Stimulated activated CD8-positive, alpha-beta memory T cell treated with anti-CD3 and anti-CD28 coated beads, Interleukin-4, amount 100 ng/mL, for 1 hour (primary cell): ENCODE measurements at places on chromosomes 1 and 21.

DNA sequence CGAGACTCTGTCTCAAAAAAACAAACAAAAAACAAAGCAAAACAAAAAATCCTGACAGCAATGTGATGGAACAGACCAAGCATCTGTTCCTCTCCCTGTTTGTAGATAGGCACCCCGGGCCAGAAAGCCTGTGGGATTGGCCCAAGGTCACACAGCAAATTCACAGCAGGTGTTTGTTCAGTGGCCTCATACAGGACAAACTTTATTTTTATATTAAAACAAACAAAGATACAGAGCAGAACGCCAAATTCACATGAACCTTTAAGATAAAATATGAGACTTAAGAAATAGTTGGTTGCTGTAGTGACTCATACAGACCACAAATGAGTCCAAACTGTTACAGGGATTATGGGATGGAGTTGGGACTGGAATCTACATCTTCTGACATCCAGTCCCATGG, 2.3 kb upstream of the CELA2A start:
- DNase-seq: no peak

GRCh38 chr1:198295971-198296370, 139.2 kb downstream of the NEK7 start:
- no peak for DNase-seq

GRCh38 chr1:90579212-90579802, 137.8 kb downstream of the BARHL2 start:
- no peak for DNase-seq

DNA sequence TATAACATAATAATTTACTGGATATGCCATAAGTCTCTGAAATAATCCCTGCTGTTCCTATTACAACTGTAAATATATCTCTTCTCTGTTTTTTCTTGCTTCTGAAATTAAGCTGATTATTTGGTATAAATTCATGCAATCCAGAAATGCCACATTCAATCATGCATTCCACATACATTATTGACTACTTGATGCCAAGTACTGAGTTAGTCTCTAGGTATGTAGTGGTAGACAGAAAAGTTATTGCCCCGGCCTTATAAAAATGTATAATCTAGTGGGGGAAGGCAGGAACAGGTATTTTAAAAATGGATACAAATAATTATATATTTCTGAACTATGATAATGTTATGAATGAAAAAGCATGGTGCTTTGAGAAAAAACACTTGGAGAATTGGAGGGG, 338.6 kb upstream of the SNX7 start:
- no peak for DNase-seq

DNA sequence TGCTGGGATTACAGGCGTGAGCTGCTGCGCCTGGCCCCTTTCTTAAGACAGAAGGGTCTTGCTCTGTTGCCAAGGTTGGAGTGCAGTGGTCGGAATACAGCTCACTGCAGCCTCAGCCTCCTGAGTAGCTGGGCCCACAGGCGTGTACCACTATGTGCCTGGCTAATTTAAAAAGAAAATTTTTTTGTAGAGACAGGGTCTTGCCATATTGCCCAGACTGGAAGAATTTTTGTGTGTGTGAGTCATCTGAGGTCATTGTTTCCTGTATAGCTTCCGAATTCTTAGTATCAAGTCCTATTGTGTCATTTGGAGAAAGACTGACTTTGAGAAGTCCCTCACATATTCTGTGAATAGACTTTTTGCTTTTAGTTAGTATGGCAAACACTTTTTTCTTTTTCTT, 4.7 kb downstream of the SZRD1 start:
- DNase-seq: no peak

GRCh38 chr1:172203902-172204301, 216.6 kb upstream of the C1orf105 start:
- DNase-seq: no peak

DNA sequence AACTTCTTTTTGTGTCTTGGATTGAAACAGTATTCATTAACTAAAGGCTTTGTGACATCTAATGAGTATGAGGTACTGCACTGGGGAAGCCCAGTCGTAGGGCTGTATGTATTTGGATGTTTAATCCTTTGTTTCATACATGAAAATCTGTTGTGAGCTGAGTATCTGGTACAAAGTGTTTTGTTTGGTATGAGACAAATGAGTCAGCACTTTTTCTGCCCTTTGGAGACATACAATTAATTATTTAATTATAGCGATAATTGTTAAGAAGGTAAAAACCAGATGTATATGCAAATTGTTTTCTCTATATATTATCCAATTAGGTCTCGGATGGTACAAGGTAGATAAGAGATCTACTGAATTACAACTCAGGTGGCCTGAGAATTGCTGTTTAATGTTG, 36.3 kb downstream of the MARK1 start:
- no peak for DNase-seq

GRCh38 chr1:168408539-168408865, 127.8 kb downstream of the TBX19 start:
- DNase-seq: no peak

- no peak for DNase-seq
Measured at GRCh38 chr1:203316626-203317093, 11.3 kb downstream of the BTG2 start.
